Hair follicle dermal papilla cell (primary cell): ENCODE measurements at places on chromosomes 13 and 19. TPM values are rescaled to one million over a fixed set of nuclear protein-coding genes. Genes with fewer than 3 reads are reported as not detected.

Gene MYH14
- under 0.01 TPM in 1 of 2 replicates, not detected in the other for total RNA-seq

Gene CYSLTR2
- not detected in 2 replicates for total RNA-seq

Gene PSPN
- 0.97 and 2.9 TPM in 2 replicates for total RNA-seq

Gene TTYH1
- not detected in 2 replicates for total RNA-seq

Gene ZNF610
- total RNA-seq = 1.9 and 2.6 TPM in 2 replicates

Gene GRIN2D
- 0.49 and 0.65 TPM in 2 replicates for total RNA-seq

Gene PBX4
- 3.4 and 4.4 TPM in 2 replicates for total RNA-seq

Gene LRRC63
- total RNA-seq = under 0.01 TPM in 1 of 2 replicates, not detected in the other

Gene CYP2F1
- total RNA-seq = not detected in 2 replicates

Gene CEACAM19
- 0.49 and 1.3 TPM in 2 replicates for total RNA-seq

Gene TBC1D4
- 35.2 and 43.0 TPM in 2 replicates for total RNA-seq

Gene NUDT19
- total RNA-seq = 13.1 and 13.7 TPM in 2 replicates

Gene NLRP11
- under 0.01 TPM in 1 of 2 replicates, not detected in the other for total RNA-seq

Gene CLIP3
- total RNA-seq = 20.4 and 22.8 TPM in 2 replicates

Gene OR10H1
- total RNA-seq = not detected in 2 replicates

Gene HPN
- not detected in 2 replicates for total RNA-seq

Gene C19orf38
- 0.24 TPM in 1 of 2 replicates, not detected in the other for total RNA-seq

Gene SERTM1
- total RNA-seq = not detected in 2 replicates

Gene ZC3H4
- 21.1 and 21.3 TPM in 2 replicates for total RNA-seq

Gene CERS1
- 0.49 and 0.65 TPM in 2 replicates for total RNA-seq

Gene DMKN
- total RNA-seq = 5.2 and 9.2 TPM in 2 replicates

Gene COMMD6
- 12.5 and 19.9 TPM in 2 replicates for total RNA-seq

Gene BRSK1
- total RNA-seq = 4.9 and 5.1 TPM in 2 replicates

Gene URAD
- total RNA-seq = not detected in 2 replicates

Gene CACNG7
- total RNA-seq = not detected in 2 replicates

Gene LGALS14
- not detected in 2 replicates for total RNA-seq

Gene RDH8
- not detected in 2 replicates for total RNA-seq

Gene CFAP97D2
- total RNA-seq = not detected in 2 replicates

Gene HIF3A
- total RNA-seq = 0.12 and 1.8 TPM in 2 replicates

Gene CRLF1
- total RNA-seq = 0.36 and 0.49 TPM in 2 replicates

Gene CLDND2
- total RNA-seq = not detected in 2 replicates

Gene ANGPTL4
- total RNA-seq = 1.2 and 4.4 TPM in 2 replicates

Gene TMEM59L
- not detected in 2 replicates for total RNA-seq

Gene RANBP3
- 50.6 and 63.5 TPM in 2 replicates for total RNA-seq

Gene AP1M2
- not detected in 2 replicates for total RNA-seq

Gene PSG6
- total RNA-seq = not detected in 2 replicates

Gene C19orf18
- not detected in 2 replicates for total RNA-seq

Gene NALCN
- 0.49 and 0.73 TPM in 2 replicates for total RNA-seq

Gene SYCN
- not detected in 2 replicates for total RNA-seq

Gene PRSS57
- not detected in 2 replicates for total RNA-seq

Gene CGB5
- 0.16 TPM in 1 of 2 replicates, not detected in the other for total RNA-seq

Gene DPF1
- total RNA-seq = 0.61 and 2.3 TPM in 2 replicates

Gene GPR4
- total RNA-seq = not detected in 2 replicates

Gene BRCA2
- 2.7 and 3.2 TPM in 2 replicates for total RNA-seq

Gene MAB21L1
- 1.5 and 6.0 TPM in 2 replicates for total RNA-seq

Gene MEX3D
- total RNA-seq = 44.9 and 56.5 TPM in 2 replicates

Gene KLK4
- total RNA-seq = not detected in 2 replicates

Gene GFY
- total RNA-seq = not detected in 2 replicates

Gene SHISA2
- 0.12 TPM in 1 of 2 replicates, not detected in the other for total RNA-seq

Gene PRTN3
- not detected in 2 replicates for total RNA-seq

Gene C3
- total RNA-seq = 0.97 and 3.1 TPM in 2 replicates

Gene CAMSAP3
- not detected in 2 replicates for total RNA-seq

Gene PRODH2
- total RNA-seq = not detected in 2 replicates

Gene SLC6A16
- total RNA-seq = 0.12 and 0.16 TPM in 2 replicates

Gene KCNJ14
- 0.49 and 0.81 TPM in 2 replicates for total RNA-seq
